ENCODE measurements at places on chromosomes 12 and 14. TPM values are rescaled to one million over a fixed set of nuclear protein-coding genes. Genes with fewer than 3 reads are reported as not detected.

Gene MPHOSPH9
- total RNA-seq = 177 TPM

DNA sequence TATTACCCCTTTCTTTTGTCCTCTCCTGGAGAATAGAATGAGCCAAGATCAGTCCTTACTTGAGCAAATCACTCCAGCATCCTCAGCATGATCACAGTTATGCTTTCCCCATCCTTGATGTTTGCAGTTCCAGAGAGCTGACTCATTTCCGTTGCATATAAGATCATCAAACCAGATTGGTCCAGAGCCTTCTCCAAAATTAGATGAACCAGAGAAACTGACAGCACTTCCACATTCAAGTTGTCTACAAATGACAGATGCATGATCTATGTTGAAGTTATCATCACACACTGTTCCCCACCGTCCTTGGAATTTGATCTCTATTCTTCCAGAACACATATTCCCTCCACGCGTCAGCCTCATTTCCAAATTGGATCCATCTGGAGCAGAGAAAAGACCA lies 4.8 kb downstream of the CD163 start:
- no peaks in the 10 kb centered on the region for H3K36me3 ChIP-seq
- no peak overlapping the region for H3K4me3 ChIP-seq
- H3K27me3 ChIP-seq = no peaks in the 10 kb centered on the region
- no peak overlapping the region for H3K27ac ChIP-seq
- peaks cover 2% of the 10 kb centered on the region for H3K4me1 ChIP-seq

GRCh38 chr14:73265721-73266046 lies 28.4 kb downstream of the PAPLN start:
- H3K4me3 ChIP-seq = no peak overlapping the region
- H3K27ac ChIP-seq = no peak overlapping the region
- no peaks in the 10 kb centered on the region for H3K4me1 ChIP-seq
- no peaks in the 10 kb centered on the region for H3K36me3 ChIP-seq
- no peak for DNase-seq
- peaks cover 19% of the 10 kb centered on the region for H3K27me3 ChIP-seq

Gene MIPOL1
- 13.8 TPM for total RNA-seq

Gene TAS2R42
- not detected for total RNA-seq

Gene OTUB2
- 9.6 TPM for total RNA-seq

DNA sequence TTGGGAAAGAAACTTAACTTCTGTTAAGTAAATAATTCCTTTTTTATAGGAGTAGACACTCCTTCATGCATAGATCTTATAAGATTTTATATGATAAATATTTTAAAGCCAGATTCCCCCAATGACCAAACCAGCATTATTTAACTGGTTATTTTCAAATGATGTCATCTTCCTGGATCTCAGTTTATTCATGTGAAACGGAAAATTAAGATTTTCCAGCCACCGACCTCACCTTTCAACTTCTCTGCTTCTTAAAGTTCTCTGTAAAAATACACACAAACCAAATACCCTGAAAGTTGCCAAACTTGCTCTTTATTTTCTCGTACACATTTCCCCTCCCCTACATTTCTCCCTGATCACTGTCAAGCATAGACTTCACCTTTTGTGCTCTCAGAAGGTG lies 364.2 kb downstream of the GALC start:
- no peak overlapping the region for H3K27ac ChIP-seq
- DNase-seq = no peak
- H3K36me3 ChIP-seq = no peaks in the 10 kb centered on the region

- no peaks in the 10 kb centered on the region for H3K27me3 ChIP-seq
- no peak overlapping the region for H3K27ac ChIP-seq
- no peaks in the 10 kb centered on the region for H3K4me1 ChIP-seq
- H3K4me3 ChIP-seq = no peak overlapping the region
- no peak for DNase-seq
Measured at GRCh38 chr14:93967637-93968250, 8.6 kb downstream of the ASB2 start.

GRCh38 chr12:42564556-42564955 lies 25.0 kb downstream of the PRICKLE1 start:
- no peaks in the 10 kb centered on the region for H3K27me3 ChIP-seq
- no peak for DNase-seq
- peaks cover 8% of the 10 kb centered on the region for H3K4me1 ChIP-seq
- no peaks in the 10 kb centered on the region for H3K36me3 ChIP-seq
- H3K4me3 ChIP-seq = no peak overlapping the region

DNA sequence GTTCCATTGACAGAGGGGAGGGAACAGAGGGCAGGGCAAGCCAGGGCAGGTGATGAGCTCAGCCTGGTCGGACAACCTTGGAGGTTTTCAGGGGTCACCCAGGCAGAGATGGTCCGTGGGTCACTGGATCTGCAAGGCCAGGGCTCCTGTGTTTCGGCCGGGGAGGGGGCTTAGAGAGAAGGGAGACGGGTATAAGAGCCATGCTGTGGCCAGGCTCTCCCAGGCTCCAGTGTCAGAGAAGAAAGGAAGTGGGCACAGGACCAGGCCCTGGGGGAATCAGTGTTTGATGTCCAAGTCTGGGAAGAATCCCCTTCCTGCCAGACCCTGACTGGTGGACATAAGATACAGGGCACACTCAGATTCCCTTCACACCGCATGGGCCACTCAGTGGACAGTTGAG lies 36.9 kb downstream of the DIO3 start:
- H3K4me1 ChIP-seq = no peaks in the 10 kb centered on the region
- H3K27me3 ChIP-seq = no peaks in the 10 kb centered on the region
- H3K36me3 ChIP-seq = no peaks in the 10 kb centered on the region
- H3K4me3 ChIP-seq = no peak overlapping the region
- H3K27ac ChIP-seq = no peak overlapping the region

Gene LMNTD1
- total RNA-seq = not detected

- no peak overlapping the region for H3K4me3 ChIP-seq
- no peaks in the 10 kb centered on the region for H3K27me3 ChIP-seq
- DNase-seq = no peak
- H3K27ac ChIP-seq = no peak overlapping the region
Measured at GRCh38 chr14:89781046-89781445, 173.5 kb downstream of the EFCAB11 start.

Gene TSPAN19
- total RNA-seq = 4.3 TPM

DNA sequence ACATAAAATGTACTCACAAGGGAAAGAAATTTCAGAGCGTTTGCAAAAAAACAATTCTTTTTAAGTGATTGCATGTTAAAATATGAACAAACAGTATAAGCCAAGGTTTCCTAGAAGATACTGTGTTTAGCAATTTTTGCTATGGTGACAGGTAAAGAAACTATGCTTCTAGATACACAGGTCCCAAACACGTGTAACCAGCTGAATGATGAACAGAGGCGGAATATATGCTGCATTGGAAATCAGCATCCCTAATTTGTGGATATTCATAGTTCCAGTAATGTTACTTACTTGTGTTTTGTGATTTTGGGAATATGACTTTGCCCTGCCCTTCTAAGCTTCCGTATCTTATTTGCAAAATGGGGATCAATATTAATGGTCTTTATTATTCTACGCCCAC lies 326.3 kb upstream of the DIO2 start:
- H3K27me3 ChIP-seq = no peaks in the 10 kb centered on the region
- H3K4me3 ChIP-seq = no peak overlapping the region
- no peaks in the 10 kb centered on the region for H3K4me1 ChIP-seq
- DNase-seq = no peak
- no peak overlapping the region for H3K27ac ChIP-seq
- H3K36me3 ChIP-seq = no peaks in the 10 kb centered on the region

DNA sequence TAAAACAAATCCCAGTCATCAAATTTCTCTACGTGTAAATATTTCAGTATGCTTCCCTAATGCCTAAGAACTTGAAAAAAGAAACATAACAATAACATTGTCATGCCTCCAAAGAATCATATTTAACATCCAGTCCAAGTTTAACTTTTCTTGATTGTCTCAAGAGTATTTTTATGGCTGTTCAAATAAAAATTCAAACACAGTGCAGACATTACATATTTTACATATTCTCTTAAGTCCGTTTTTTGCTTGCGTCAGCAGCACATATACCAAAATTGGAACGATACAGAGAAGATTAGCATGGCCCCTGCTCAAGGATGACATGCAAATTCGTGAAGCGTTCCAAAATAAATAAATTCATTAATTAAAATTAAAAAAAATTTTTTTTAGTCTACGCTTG lies 23.3 kb upstream of the EEA1 start:
- no peaks in the 10 kb centered on the region for H3K36me3 ChIP-seq
- H3K27ac ChIP-seq = no peak overlapping the region

All from neural progenitor cell (in vitro differentiated cells).